CD4-positive, alpha-beta memory T cell (primary cell): ENCODE measurements at places on chromosomes 2 and 18. TPM values are rescaled to one million over a fixed set of nuclear protein-coding genes. Genes with fewer than 3 reads are reported as not detected.

DNA sequence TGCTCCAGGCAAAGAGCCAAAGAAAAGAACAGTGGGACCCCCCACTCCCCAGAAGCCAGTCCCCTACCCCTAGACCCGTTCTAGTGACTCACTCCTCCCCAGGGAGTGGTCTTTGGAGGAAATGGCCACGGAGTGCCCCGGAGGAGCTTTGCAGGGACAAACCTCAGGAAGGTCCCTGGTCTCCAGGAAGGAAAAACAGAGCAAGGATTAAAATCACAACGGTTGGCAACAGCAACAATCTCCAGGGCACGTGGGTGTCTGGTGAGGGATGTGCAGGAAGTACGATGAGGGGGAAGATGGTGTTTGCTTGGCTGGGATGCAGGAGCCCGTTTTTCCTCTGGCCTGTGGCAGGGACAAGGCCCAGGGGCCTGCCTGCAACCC is 135.0 kb downstream of the SMAD2 start:
- no peak overlapping the region for H3K27ac ChIP-seq
- no peak overlapping the region for H3K4me3 ChIP-seq
- H3K27me3 ChIP-seq: no peaks in the 10 kb centered on the region
- DNase-seq: no peak

DNA sequence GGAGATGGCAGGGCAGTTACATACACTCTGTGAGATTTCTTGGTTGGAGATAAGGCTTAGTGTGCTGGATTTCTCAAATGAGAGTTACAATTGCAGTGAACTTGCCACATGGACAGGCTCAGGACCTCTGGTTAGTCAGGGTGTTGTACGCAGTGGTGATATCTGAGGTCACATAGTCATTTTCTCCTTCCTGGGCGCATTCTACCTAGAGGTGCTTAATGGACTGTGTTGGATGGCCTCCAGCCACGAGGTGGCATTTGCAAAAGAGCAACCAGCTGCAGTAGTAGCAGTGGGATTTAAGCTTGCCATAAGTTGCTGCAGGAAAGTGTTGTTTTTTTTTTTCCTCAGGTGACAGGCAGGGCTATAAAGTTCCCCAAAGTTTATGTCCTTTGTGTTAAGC is 173.8 kb upstream of the TMEM200C start:
- no peak overlapping the region for H3K27ac ChIP-seq
- no peaks in the 10 kb centered on the region for H3K4me1 ChIP-seq

DNA sequence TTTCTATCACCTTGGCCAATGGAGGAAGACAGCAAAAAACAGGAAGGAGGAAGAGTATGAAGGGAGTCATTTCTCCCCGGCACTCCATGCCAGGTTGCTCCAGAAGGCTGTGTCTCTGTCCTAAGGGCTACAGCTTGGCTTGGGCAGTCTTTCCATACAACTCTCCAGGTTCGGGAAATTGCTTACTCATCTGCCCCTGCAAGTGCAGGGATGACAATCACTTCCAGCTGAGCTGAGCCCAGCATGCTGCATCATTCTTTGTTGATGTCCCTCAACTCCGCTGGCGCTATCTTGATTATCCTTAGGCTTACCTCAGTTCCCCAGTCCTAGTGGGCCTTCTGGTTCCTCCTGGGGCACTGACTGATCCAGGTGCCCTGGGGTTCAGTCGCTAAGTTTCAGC is 86.9 kb upstream of the COPS8 start:
- H3K4me3 ChIP-seq: no peak overlapping the region
- no peaks in the 10 kb centered on the region for H3K4me1 ChIP-seq
- no peaks in the 10 kb centered on the region for H3K36me3 ChIP-seq
- no peak for DNase-seq
- no peaks in the 10 kb centered on the region for H3K27me3 ChIP-seq

- H3K36me3 ChIP-seq: no peaks in the 10 kb centered on the region
- DNase-seq: no peak
- H3K4me1 ChIP-seq: no peaks in the 10 kb centered on the region
Observed at GRCh38 chr18:34639687-34640086, 70.4 kb upstream of the DTNA start.

DNA sequence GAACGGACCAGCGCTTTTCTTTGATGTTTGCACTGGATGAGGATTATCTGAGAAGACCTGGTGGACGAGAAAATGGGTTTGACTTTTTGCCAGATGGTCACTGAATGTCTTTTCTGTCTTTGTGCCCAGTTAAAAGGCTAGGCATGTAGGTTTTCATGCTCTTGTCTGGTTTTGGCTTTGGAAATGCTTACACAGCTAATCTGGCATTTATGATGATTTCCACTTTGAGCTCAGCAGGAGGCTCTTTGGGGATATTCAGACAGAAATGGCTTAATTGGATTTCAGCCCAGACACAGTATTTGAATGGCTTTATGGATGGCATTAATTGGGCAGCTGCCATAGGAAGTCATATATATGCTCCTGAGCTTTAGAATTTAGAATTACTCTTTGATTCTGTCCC is 59.6 kb downstream of the NCK2 start:
- H3K27me3 ChIP-seq: no peaks in the 10 kb centered on the region
- no peaks in the 10 kb centered on the region for H3K36me3 ChIP-seq
- no peak overlapping the region for H3K4me3 ChIP-seq
- H3K4me1 ChIP-seq: peaks cover 95% of the 10 kb centered on the region
- H3K27ac ChIP-seq: peak overlapping the region; percentile 74
- DNase-seq: no peak

GRCh38 chr2:169808221-169808620 is 9.6 kb downstream of the SSB start:
- no peaks in the 10 kb centered on the region for H3K27me3 ChIP-seq
- H3K4me1 ChIP-seq: no peaks in the 10 kb centered on the region
- DNase-seq: no peak
- no peak overlapping the region for H3K4me3 ChIP-seq

DNA sequence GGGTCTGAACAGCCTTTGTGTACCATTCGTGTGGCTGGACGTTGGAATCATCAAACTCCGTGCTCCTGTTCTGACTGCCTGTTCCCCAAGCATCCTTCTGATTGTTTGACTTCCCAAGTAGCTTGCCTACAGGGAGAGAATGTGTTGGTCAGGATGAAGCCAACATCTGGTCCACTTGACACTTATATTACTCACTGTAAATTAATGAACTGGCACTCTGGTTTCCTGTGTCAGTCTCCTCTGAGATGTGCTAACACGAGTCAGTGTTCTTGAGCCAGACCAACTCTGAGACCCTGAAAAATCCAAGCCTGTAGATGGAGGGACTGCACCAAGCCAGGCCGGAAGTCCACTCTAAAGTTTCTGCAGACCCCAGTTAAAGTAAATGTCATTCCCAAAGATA is 440.9 kb downstream of the ZNF516 start:
- no peak overlapping the region for H3K27ac ChIP-seq
- no peak overlapping the region for H3K4me3 ChIP-seq
- no peaks in the 10 kb centered on the region for H3K27me3 ChIP-seq

- H3K4me1 ChIP-seq: no peaks in the 10 kb centered on the region
- H3K27ac ChIP-seq: no peak overlapping the region
- no peaks in the 10 kb centered on the region for H3K27me3 ChIP-seq
- H3K4me3 ChIP-seq: no peak overlapping the region
- DNase-seq: no peak
- H3K36me3 ChIP-seq: no peaks in the 10 kb centered on the region
Observed at GRCh38 chr2:144041612-144042011, 478.3 kb downstream of the ZEB2 start.

DNA sequence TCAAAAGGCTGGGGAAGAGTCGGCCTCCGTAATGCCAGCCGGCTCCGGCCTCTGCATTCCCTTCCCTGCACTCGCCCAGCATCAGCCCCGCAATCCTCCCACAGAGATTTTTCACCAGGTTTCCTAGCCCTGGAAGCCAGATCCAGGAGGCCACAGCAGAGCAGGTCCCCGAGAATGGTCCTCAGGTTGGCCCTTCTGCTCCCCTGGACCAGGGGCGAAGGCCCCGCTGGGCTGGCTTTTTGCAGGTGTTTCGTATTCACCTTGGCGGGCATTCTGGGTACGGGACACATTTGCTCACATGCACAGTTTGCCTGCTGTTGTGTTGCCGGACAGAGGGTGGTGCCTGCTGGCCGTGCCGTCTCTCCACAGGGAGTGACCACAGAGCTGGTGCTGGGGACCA is 309.5 kb downstream of the NDUFA10 start:
- H3K36me3 ChIP-seq: no peaks in the 10 kb centered on the region
- no peaks in the 10 kb centered on the region for H3K4me1 ChIP-seq
- H3K27ac ChIP-seq: no peak overlapping the region
- no peak overlapping the region for H3K4me3 ChIP-seq
- no peak for DNase-seq

- no peaks in the 10 kb centered on the region for H3K36me3 ChIP-seq
- no peak overlapping the region for H3K4me3 ChIP-seq
- H3K27ac ChIP-seq: no peak overlapping the region
Observed at GRCh38 chr2:201656102-201656501, 12.8 kb upstream of the TMEM237 start.

- H3K27ac ChIP-seq: no peak overlapping the region
- H3K36me3 ChIP-seq: no peaks in the 10 kb centered on the region
- no peak for DNase-seq
- no peaks in the 10 kb centered on the region for H3K27me3 ChIP-seq
- no peaks in the 10 kb centered on the region for H3K4me1 ChIP-seq
Observed at GRCh38 chr2:45319683-45320455, 291.2 kb downstream of the SRBD1 start.

DNA sequence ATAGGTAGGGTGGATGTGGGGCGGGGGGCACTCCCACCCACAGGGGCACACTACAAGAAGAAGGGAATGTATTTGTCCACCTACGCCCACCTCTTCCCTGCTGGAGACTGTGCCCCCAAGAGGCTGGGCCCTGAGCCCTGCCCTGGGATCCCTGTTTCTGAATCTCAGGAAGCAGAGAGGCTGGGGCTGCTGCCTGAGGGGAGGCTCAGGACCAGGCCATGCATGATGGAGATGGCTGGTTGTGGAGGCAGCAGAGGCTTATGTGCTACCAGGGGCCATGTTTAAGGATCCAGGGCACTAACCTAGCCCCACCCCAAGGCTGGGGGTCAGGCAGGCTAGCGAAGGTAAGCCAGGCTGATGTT is 81.1 kb upstream of the OTOF start:
- no peaks in the 10 kb centered on the region for H3K36me3 ChIP-seq
- no peak overlapping the region for H3K27ac ChIP-seq
- H3K27me3 ChIP-seq: peaks cover 30% of the 10 kb centered on the region

GRCh38 chr18:59238385-59238784 is 18.4 kb downstream of the GRP start:
- no peak overlapping the region for H3K27ac ChIP-seq
- no peak for DNase-seq
- no peaks in the 10 kb centered on the region for H3K36me3 ChIP-seq

The NGEF gene
- total RNA-seq: not detected

The NEU4 gene
- total RNA-seq: 0.14 TPM

The GPBAR1 gene
- 1.2 TPM for total RNA-seq

The MROH2A gene
- total RNA-seq: not detected

The REG3G gene
- not detected for total RNA-seq
